GM12892 (cell line): ENCODE measurements at places on chromosomes 1 and 21.

- no peak for DNase-seq
These were observed 216.8 kb downstream of the CTH start for GRCh38 chr1:70627910-70628309.

DNA sequence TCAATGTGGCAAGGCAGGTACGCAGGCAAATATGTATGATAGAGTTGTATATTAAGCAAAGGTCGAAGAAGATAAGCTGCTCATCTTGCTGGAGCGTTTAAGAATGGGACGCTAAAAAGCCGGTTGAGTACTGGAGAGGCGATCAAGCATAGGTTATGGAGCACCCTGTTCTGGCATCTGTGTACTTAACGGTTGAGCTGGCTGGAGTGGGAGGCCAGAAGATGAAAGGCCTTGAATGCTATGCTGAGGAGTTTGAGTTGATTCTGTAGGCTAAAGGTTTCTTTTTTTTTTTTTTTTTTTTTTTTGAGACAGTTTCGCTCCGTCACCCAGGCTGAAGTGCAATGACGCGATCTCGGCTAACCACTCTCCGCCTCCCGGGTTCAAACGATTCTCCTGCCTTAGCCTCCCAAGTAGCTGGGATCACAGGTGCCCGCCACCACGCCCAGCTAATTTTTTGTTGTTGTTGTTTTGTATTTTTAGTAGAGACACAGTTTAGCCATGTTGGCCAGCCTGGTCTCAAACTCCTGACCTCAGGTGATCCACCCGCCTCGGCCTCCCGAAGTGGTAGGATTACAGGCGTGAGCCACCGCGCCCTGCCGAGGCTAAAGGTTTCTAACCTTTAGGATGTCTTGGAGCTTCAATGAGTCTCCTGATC is 850 bp upstream of the KHDC4 start:
- no peak for DNase-seq

GRCh38 chr1:190353538-190354101 is 124.0 kb downstream of the BRINP3 start:
- no peak for DNase-seq

DNA sequence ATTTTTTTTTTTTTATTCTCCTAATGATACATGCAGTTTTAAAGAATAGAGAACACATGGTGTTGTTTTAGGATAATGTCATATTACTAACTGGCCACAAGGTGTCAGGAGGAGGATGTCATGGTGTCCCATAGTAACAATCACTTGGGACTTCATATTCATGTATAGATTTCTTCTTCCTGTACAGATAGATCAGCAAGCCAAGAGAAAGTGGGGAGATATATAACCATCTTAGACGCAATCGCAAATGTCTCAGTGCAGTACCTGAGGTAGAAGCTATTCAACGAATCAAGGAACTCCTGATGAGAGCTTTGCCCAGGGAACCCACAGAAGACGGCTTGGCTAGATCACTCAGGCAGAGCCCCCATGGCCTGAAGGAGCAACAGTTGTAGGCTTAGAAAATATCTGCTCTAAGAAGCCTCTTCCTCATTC is 12.3 kb downstream of the OR2T11 start:
- no peak for DNase-seq

DNA sequence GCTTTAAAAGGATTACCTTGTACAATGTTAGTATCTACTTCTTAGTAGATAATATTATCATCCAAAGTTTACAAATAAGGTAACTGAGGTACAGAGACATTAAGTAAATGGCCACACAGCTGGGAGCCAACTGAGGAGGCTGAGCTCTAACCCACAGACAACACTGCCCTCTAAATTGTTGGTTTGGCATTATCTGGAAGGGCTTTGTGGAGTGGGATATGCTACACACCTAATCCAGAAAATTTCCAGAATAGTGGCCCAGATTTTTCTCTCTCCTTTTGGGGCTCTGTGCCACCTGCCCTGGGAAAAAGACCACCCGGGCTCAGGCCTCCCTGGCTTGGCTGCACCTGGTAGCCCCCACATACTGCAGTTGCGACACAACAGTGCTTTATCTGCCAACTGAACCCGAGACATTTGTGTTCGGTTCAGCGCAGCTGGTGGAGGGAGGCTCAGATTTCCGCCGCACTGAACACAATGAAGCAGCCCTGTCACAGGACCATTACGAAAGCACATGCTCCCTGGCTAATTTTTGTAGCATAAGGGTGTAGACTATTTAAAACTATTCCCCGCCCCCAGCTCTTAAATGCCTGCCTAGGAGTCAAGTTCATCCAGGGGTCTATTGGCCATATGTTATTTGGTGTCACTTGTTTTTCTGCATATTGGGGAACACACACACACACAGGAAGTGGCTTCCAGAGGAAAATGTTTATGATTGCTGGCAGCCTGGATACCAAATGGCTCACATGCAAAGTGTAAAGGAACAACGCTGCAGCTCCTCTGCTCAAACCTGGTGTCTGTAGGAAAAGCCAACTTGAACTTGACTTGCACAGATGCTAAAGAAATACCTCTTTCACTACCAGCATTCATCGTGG is 92.3 kb upstream of the ESRRG start:
- DNase-seq = no peak

GRCh38 chr21:32705139-32705538 is 22.7 kb downstream of the SYNJ1 start:
- no peak for DNase-seq

DNA sequence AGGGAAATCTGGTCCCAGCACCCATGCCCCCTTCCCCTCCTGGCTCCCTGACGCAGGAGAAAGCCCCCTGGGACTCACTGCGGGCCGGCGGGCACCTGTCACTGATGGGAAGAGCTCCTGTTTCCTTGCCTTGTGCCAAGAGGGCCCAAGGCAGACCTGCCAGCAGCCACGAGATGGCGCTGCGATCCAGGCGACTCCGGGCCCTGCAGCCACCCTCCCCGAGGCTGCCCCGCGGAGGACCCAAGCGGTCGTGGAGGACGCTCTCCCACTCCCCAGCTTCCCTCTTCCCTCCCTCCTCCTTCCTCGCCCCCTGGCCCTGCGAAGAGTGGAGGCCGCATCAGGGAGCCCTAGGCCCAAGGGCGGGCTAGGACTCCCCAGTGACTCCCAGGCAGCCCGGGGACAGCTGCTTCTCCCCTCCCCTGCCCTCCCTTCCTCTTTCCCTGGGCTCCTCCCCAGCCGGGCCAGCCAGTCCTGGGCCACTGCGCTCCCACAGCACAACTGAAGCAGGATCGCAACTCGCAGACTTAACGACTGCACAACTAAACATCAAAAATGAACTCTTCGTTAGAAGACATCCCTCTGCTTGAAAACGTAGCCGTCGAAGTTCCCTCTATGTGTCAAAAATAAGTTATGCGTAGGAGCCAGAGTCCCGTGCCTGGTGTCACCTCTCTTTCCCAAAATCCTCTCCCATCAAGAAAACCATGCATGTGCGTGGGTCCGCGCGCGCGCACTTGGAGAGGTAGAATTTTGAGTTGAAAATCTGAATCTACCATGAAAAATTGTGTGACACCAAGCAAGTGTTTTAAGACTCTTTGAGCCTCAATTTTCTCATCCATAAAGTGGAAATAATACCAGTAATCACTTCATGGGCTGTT is 34.2 kb downstream of the BATF3 start:
- peak; percentile 78 for DNase-seq

DNA sequence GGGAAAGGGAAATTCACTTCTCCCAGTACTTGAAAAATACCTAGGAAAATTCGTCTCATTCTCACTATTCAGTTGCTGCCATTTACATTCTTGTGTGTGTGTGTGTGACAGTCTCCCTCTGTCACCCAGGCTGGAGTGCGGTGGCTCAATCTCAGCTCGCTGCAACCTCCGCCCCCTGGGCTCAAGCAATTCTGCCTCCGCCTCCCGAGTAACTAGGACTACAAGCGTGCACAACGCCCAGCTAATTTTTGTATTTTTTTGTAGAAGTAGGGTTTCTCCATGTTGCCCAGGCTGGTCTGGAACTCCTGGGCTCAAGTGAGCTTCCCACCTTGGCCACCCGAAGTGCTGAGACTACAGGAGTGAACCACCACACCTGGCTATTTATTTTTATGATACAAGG is 1.2 kb downstream of the SNAPIN start:
- no peak for DNase-seq

DNA sequence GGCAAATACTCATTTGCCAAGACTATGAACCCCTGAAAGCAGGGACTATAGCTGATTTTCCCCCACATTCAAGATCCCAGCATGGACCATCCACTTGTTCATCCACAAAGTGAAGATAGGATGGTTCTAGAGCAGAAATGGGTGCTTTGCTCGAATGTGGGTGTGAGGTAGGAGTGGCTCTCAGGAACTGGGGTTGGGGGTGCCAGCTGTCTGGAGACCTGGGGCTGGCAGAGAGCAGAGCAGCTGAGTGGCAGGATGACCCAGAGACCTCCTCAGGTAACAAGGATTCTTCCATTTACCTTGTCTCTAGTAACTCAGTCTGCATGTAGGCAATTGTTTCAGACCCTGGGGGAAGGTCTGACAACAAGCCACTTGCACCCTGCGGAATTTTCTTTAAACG is 6.0 kb downstream of the S100A9 start:
- DNase-seq = no peak

- DNase-seq = no peak
These were observed 12.0 kb upstream of the DUSP12 start for GRCh38 chr1:161737625-161738024.

DNA sequence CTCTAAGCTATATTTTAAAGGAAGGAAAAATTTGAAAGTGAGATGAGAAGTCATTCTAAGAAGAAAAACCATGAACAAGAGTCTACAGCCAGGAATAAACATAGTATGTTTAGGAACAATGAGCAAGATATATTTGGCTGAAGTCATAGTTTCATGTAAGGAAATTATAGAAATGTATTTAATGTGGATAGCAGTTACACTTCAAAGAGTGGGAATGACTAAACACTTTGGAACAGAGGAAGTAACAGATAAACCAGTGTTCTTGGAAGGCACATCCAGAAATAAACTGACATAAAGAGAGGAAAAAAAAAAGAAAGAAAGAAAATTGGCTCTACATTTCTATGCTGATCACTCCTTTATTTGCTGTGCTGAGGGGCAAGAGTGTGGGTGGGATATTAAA is 18.0 kb downstream of the C8A start:
- no peak for DNase-seq

GRCh38 chr1:95578462-95578861 is 344.5 kb downstream of the RWDD3 start:
- DNase-seq = no peak

DNA sequence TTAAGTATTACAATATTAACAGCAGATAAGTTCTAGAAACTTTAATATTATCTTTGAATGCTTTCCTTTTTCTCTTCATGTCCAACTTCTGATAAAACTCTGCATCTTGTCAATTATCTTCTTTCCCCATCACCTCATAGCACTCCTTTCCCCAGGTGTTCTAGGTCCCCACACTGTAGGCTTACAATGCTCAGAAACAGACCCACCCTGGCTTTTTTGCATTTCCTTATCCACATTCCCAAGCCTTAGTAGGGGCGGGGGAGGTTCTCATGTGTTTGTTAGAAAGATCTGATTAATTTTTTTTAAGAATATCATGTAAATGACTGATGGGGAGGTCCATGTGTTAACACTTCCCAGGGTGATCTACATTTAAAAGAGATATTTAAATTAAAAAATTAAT is 63.9 kb downstream of the PLPPR4 start:
- no peak for DNase-seq

DNA sequence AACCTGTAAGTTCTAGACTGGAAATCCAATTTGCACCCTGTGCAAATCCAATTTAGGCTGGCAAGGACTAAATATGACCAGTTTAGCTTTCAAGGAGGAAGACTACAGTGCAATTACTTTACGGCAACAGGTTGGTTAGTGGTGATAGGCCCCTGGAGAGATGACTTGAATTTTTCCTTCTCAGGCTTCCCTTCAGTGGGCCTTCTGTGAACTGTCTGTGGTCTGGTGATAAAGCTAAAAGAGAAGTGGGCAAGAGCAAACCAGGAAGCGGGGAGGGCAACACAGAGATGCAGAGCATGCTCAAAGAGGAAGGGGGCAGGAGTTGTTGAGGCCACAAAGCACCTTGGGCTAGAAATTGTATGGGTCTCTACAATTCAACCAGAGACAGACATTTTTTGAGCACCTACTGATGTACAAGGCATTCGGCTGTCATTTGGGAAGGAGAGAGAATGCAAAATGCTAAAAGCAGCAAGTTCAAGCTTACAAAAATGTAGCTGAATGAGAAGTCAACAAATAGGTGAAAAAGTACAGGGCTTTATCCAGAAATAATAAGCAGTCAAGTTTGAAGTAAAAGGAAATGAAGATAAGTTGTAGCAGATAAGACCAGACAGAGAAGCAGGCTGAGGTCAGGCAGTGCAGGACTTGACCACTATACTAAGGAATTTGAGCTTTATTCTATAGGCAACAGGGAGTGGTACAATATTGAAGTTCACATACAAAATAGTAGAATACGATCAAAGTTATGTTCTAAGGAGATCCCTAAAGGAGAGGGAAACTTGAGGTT is 23.9 kb downstream of the INPP5B start:
- no peak for DNase-seq

GRCh38 chr1:31690921-31691320 is 12.9 kb downstream of the COL16A1 start:
- DNase-seq = no peak

DNA sequence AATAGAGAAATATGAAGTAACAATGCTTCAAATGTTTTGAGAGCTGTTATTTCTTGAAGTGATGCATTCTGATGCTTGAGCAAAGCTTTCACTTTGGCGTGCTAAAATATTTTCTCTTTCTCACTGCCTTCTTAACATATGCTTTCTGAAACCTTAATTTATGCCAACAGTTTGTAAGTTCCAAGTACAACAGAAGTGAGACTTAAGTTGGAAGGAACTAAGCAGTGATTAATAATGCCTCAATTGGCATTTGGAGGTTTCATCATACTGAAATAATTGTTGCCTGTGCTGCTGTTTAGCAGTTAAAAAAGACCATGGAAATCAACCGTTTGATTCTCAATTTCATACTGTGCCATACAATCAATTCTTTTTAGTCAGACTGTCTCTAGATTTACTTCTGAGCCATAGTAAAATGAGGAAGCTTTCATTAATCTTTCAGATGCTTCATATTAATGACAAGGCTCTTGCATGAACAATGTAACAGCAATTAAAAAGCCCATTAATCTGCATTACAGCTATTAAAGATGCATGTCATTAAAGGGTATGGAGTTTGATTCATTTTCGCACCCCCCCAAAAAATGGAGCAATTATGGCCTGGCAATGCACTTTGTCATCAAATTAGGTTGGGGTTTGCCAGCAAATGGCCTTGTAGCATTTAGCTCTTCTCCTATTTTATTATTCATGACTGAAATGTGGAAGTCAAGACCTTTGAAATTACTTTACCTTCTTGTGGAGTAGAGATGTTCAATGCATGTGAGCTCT is 375.3 kb downstream of the USH2A start:
- no peak for DNase-seq

DNA sequence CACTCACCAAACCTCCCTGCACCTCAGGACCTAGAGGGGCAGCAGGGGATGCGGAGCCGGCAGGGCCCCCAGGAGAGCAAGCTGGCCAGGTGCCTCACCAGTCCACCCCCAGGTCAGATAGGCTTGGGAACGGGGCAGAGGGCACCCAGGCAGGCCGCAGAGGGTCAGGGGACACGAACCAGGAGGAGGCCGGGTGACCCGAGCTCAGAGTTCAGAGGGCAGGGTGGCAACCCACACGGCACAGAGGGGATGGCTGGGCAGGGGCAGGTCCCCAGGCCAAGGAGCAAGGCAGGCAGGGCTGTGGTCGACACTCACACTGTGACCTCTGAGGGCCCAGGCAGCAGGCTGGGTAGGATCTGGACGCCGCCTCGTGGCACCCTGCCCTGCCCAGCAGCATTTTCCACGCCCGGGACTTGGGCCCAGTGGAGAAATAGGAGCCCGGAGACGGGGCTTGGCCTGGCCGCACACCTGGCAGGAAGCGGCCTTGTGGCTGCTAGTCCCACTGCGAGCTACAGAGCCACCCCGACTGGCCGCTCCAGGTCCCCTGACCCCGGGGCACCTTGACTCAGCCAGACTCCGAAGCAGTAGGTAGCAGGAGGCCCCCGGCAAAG is 5.3 kb downstream of the DVL1 start:
- DNase-seq = no peak
